T-helper 2 cell (primary cell): ENCODE measurements at places on chromosomes 12 and 14.

DNA sequence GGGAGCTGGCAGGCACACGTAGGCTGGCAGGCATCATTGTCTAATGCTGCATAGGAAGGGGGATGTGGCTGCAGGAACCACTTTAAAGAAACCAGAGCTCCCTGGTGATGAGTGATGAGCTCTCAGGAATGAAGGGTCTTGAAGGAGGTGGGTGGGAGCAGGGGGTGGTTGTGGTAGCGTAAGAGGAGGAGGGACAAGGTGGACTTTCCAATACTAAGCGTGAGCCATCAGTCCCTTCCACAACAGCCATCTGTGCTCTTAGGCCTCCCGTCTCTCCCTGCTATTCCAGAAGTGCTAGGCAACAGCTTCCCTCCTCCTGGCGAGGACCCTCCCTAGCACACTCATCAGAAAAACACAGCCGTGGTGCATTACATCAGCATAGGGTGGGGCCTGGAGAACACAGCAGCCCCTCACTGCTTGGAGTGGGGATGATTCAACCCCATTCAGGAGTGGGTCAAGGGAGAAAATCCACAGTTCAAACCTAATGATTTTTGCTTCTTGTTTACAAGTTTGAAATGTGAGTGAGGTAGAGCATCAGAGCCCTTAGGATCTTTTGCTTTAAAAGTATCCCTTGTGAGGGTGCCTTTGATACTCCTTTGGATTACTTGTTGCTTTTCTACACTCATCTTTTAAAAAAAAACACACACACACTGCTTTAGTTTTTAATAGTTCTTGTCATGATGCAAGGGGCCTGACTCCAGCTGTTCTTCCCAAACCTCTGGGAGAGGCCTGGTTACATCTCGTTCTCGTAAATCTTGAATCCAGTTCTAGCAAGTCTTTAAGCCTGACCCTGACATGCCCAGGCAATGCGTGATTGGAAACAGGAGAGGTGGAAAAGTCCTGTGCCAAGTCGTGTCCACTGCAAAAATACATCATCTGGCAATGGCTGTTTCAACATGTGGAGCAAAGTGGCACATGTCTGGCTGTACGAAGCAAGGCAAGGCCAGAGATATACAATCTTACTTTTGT, 356.4 kb upstream of the DDHD1 start:
- DNase-seq, result no peak

DNA sequence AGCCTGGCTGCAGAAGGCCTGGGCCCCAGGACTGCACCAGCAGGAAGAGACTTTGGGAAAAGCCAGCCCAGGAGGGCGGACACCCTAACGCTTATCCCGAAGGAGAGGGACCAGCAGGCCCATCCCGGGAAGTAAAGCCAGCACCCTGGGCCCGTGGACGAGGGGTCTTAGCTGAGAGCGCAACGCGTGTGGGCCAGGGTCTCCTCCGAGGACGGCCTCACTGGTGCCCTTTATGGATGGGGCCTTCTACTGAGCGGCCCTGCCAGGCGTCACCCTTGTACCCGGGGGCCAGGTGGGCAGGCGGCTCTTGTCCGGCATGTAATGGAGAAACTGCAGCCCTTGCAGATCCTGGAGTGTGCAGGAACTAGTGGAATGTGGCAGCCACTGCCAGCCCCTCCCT, 14.1 kb downstream of the TEDC1 start:
- no peak for DNase-seq

DNA sequence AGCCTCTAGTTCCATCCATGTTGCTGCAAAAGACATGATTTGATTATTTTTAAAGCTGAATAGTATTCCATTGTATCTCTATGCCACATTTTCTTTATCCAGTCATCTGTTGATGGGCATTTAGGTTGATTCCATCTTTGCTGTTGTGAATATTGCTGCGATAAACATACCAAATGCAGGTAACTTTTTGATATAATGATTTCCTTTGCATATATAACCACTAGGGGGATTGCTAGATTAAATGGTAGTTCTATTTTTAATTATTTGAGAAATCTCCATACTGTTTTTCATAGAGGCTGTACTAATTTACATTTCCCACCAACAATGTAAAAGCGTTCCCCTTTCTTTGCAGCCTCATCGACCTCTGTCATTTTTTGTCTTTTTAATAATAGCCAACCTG, 342.5 kb downstream of the MDGA2 start:
- no peak for DNase-seq

DNA sequence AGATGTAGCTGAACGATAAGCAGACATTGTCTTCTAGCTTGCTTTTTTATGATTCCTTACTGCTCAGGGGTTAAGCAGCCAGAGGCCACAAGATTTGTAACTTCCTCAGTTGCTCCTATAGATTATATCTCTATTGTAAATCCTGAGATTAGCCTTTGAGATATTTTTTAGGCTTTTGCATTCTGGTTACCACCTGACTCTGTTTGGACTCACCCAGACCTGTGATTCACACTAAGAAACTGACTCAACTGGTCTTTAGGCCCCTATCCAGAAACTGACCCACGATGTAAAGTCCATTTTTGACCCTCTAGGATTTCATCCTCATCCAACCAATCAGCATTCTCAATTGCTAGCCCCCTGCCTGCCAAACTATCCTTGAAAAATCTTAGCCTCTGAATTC, 194.4 kb downstream of the RASSF9 start:
- no peak for DNase-seq

- no peak for DNase-seq
Observed at GRCh38 chr12:95857156-95857555, 1.6 kb upstream of the SNRPF start.

DNA sequence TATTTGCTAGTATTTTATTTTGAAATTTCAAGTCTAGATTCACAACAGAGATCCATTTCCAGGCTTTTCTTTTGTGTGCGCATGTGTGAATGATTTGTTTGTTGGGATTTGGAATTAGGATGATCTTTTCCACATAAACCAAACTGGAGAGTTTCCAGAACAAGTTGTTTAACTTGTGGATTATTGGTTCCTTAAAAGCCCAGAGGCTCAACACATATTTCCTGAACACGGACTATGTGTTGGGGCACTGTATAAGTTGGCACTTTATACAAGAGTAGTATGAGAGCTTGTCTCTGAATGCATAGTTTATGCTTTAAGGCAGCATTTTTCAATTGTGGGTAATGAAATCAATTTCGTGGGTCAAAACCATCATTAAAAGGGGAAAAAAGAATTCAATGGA, 67.3 kb upstream of the FUT8 start:
- DNase-seq, result no peak

GRCh38 chr12:75585330-75585729, 73.9 kb upstream of the KRR1 start:
- no peak for DNase-seq

DNA sequence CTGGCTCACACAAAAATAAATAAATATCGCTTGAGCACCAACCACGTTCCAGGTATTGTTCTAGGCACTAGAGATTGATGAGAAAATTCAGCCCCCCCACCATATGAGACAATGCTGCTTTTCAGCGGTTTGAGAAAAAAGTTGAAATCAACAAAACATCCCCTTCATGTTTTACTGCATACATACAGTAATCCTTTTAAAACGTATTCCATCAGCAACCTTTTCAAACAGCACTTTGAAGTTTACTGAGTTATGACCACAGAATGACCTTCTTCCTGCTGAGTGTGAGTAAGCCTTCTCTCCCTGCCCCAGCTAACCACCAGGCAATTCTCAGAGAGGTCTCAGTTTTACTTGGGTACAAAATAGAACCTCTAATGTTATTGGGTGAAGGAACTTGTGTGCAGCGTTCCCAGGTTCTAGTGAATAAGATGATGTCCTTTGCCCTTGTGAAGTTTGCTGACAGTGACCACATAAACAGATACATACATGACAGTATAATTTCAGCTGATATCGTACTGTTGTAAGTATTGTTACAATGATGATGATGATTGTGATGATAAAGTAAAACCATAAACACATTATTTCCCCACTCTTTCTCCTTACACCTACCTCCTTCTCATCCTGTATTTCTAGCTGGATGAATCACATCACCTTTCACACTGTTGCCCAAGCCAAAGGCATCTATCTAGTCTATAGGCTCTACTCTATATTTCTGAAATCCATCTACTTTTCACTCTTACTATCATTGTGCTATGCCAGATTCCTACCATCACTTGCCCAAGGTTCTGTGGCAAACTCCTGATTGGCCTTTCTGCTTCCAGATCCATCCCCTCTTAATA, 124.4 kb upstream of the KRR1 start:
- no peak for DNase-seq

DNA sequence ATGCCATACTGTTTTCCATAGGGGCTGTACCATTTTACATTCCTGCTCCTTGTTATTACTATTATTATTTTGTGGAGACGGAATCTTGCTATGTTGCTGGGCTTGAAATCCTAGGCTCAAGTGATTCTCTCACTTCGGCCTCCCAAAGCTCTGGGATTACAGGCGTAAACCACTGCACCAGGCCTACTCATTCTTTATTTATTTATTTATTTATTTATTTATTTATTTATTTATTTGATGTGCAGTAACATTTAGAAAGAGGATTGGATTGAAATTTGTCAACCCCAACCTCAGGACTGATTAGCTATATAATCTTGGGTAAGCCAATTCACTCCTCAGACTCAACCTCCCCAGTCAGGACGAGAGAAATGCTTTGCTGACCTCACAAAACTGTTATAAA, 107.9 kb downstream of the VEZT start:
- no peak for DNase-seq

DNA sequence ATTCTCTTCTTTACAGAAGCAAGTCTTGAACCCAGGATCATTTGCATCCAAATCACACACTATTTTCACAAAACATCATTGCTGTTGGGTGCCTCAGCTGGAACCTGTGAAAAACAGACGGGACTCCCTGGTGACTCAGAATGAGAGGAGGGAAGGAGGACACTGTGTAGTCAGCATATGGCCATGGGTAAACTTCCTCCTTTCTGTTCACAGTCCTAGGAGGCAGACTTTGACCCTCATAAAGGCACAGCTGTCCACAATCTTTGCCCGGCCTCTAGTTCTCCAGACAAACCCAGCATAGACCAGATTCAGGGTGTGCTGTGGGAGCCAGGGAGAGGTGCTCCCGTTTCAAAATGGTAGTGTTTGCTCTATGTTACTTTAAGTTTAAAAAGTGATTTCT, 62.0 kb downstream of the DYRK2 start:
- no peak for DNase-seq

- no peak for DNase-seq
Observed at GRCh38 chr12:95509300-95509699, 35.3 kb downstream of the METAP2 start.

DNA sequence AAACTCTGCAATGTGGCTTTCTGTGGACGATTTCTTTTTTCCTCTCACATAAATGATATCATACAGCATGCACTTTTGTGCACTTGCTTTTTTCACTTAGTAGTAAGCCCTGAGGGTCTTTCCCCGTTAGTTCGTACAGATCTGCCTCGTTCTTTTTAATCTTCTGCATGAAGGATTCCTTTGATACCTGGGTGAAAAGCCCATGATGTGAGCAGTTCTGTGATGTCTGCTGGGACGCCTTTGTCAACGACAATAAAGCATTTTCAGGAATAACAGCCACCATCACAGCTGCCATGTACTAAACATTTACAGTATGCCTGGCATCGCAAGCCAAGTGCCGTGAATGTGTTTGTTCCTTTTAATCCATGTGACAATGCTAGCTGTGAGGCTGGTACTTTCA, 99.2 kb downstream of the KSR2 start:
- no peak for DNase-seq

- DNase-seq, result no peak
Observed at GRCh38 chr14:89280600-89280999, 136.4 kb downstream of the FOXN3 start.

DNA sequence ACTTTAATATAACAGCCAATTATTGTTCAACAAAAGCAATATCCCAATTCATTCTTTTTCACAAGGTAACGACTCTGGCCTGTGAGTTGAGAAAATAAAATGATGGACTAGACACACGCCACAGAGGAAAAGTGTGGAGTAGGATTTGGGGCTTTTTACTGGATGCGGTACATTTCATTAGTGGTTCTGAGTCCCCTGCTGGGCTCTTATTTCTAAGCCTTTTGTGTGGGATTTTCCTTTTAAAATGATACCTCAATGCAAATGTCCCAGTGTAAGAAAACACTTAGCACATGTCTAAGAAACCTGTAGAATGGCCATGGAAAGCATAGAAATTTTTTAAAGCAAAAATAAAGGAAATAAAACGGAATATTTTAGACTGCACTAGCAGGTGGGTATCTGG, 73.4 kb downstream of the C12orf42 start:
- no peak for DNase-seq

- DNase-seq, result no peak
Observed at GRCh38 chr12:121992059-121992879, 29.4 kb upstream of the BCL7A start.

- no peak for DNase-seq
Observed at GRCh38 chr12:91986084-91986483, 159.6 kb downstream of the BTG1 start.

GRCh38 chr12:30888241-30888640, 38.3 kb upstream of the TSPAN11 start:
- no peak for DNase-seq

GRCh38 chr12:53200458-53201176, 6.4 kb downstream of the ITGB7 start:
- DNase-seq, result no peak

DNA sequence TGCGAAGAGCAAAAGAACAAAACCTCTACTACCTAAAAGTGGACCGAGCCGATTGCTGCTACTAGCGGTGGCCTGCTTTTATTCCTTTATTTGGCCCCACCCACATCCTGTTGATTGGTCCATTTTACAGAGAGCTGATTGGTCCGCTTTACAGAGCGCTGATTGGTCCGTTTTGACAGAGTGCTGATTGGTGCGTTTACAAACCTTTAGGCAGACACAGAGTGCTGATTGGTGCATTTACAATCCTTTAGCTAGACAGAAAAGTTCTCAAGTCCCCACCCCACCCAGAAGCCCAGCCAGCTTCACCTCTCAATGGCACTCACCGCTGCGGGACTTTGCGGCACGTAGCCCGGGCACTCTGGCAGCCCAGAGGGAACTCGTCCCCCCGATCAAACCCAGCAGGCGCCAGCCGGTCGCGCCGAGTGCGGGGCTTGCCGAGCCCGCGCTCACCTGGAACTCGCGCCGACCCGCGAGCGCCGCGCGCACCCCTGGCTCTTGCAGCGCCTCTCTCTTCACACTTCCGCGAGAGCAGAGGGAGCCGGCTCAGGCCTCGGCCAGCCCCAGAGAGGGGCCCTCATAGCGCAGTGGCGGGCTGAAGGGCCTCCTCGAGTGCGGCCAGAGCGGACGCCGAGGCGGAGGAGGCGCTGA, 8.7 kb upstream of the FGD4 start:
- no peak for DNase-seq

DNA sequence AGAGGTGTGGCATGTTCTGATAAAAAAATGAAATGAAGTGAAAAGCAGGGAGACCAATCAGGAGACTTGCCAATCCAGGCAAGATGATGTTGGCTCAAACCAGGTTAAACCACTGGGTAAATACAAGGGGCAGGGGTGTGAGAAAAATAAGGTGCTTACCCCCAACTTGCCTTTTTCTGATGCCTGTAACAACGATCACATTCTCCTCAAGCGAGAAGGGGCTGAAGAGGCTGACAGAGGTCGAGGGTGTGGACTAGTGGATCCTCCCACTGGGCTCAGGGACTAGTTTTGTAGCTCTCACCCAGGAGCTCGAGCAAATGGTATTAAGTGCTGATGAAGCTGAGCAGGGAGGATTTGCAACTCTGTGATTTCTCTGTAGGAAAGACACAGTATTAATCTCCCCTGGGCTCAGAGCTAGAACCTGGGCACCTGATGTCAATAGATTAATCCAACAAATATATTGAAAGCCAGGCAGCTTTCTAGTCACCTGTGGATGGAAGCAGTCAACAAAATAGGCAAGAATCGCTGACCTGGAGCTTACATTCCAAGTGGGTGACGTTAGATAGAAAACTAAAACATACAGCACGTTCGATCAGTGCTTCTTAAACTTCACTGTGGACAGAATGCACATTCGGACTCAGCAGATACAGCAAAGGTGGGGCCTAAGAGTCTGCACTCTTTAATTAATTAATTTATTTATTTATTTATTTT, 15.2 kb upstream of the EAPP start:
- no peak for DNase-seq
